ENCODE measurements at places on chromosomes 1 and 21. TPM values are rescaled to one million over a fixed set of nuclear protein-coding genes. Genes with fewer than 3 reads are reported as not detected.

Gene ZNF593OS
- total RNA-seq, result not detected

Gene KRTAP20-4
- not detected for total RNA-seq

Gene SAMSN1
- 104 TPM for total RNA-seq

Gene ACTN2
- total RNA-seq, result not detected

Gene ANKRD65
- not detected for total RNA-seq

Gene SAMD11
- total RNA-seq, result not detected

Gene SPRR2F
- total RNA-seq, result not detected

Gene PIGR
- total RNA-seq, result not detected

Gene DIRAS3
- not detected for total RNA-seq

Gene MIXL1
- not detected for total RNA-seq

Gene RNF220
- 79.5 TPM for total RNA-seq

Gene PLEKHN1
- total RNA-seq, result 1.7 TPM

Gene PDPN
- total RNA-seq, result not detected

Gene MARK1
- not detected for total RNA-seq

Gene MPZ
- total RNA-seq, result 3.4 TPM

Gene HSPB7
- not detected for total RNA-seq

Gene HRNR
- not detected for total RNA-seq

Gene LEFTY2
- not detected for total RNA-seq

Gene ST6GALNAC5
- not detected for total RNA-seq

Gene CD5L
- not detected for total RNA-seq

Gene FCGR3A
- 0.50 TPM for total RNA-seq

Gene CA14
- total RNA-seq, result not detected

Gene ERVH48-1
- total RNA-seq, result 0.13 TPM

Gene CLCA1
- not detected for total RNA-seq

Gene COL11A1
- not detected for total RNA-seq

Gene CEPT1
- 36.6 TPM for total RNA-seq

Gene MTARC1
- not detected for total RNA-seq

Gene LENEP
- 1.1 TPM for total RNA-seq

Gene EFNA3
- 5.5 TPM for total RNA-seq

Gene PDC
- not detected for total RNA-seq

Gene VANGL2
- not detected for total RNA-seq

Gene WNT3A
- total RNA-seq, result not detected

Gene HTR6
- total RNA-seq, result not detected

Gene AGT
- not detected for total RNA-seq

Gene GPR161
- not detected for total RNA-seq

Gene LHX4
- not detected for total RNA-seq

Gene TATDN3
- 15.3 TPM for total RNA-seq

Gene CRTC2
- total RNA-seq, result 104 TPM

Gene DNAJC6
- total RNA-seq, result 1.4 TPM

Gene DUSP12
- 24.1 TPM for total RNA-seq

Gene DCLRE1B
- total RNA-seq, result 19.7 TPM

Gene NBPF8
- total RNA-seq, result 29.0 TPM

Gene HSPA6
- 1.1 TPM for total RNA-seq

Gene CHRNB2
- total RNA-seq, result not detected

Gene MIA3
- 47.4 TPM for total RNA-seq

Gene FAAH
- total RNA-seq, result 3.6 TPM

Gene IGSF8
- total RNA-seq, result 44.4 TPM

Gene LCE1B
- not detected for total RNA-seq

Gene CIART
- total RNA-seq, result 2.0 TPM

Gene PLA2G5
- not detected for total RNA-seq

Gene RAP1GAP
- not detected for total RNA-seq

Gene CASZ1
- 10.2 TPM for total RNA-seq

Gene GNG4
- not detected for total RNA-seq

Gene S100A7A
- not detected for total RNA-seq

Gene NR0B2
- not detected for total RNA-seq
